Right lung (tissue), 10 donors: ENCODE measurements at places on chromosomes 16 and 17. TPM values are rescaled to one million over a fixed set of nuclear protein-coding genes. Genes with fewer than 3 reads are reported as not detected.

Gene TP53TG3F
- not detected for polyA plus RNA-seq

Gene ITGAD
- polyA plus RNA-seq: not detected

Gene PABPN1L
- polyA plus RNA-seq: not detected

Gene TMEM88
- polyA plus RNA-seq: 17.3 TPM

Gene ZNF423
- polyA plus RNA-seq: 29.9 TPM

Gene FSCN2
- 2.0 TPM for polyA plus RNA-seq

Gene CYBC1
- polyA plus RNA-seq: 48.9 TPM

Gene GP1BA
- polyA plus RNA-seq: 3.5 TPM

Gene SCGB1C2
- polyA plus RNA-seq: not detected

Gene CCDC78
- 13.0 TPM for polyA plus RNA-seq

Gene ZFHX3
- 20.7 TPM for polyA plus RNA-seq

Gene CACNG3
- not detected for polyA plus RNA-seq

Gene HS3ST4
- not detected for polyA plus RNA-seq

Gene NTHL1
- 41.2 TPM for polyA plus RNA-seq

Gene PIRT
- 0.05 TPM for polyA plus RNA-seq

Gene CLEC10A
- 3.4 TPM for polyA plus RNA-seq

Gene MAPT
- polyA plus RNA-seq: 7.1 TPM

Gene KRT12
- 0.13 TPM for polyA plus RNA-seq

Gene CES3
- polyA plus RNA-seq: 4.2 TPM

Gene SLC2A4
- 2.7 TPM for polyA plus RNA-seq

Gene CPHXL2
- polyA plus RNA-seq: not detected

Gene SYCE1L
- 3.5 TPM for polyA plus RNA-seq

Gene LPCAT2
- polyA plus RNA-seq: 20.4 TPM

Gene TMEM114
- polyA plus RNA-seq: not detected

Gene TEKT5
- 0.30 TPM for polyA plus RNA-seq

Gene IRX5
- polyA plus RNA-seq: 31.6 TPM

Gene ANTKMT
- 11.9 TPM for polyA plus RNA-seq

Gene GUCY2D
- polyA plus RNA-seq: not detected

Gene DDX52
- polyA plus RNA-seq: 28.4 TPM

Gene CRYM
- 1.3 TPM for polyA plus RNA-seq

Gene SRCAP
- 34.8 TPM for polyA plus RNA-seq

Gene CDRT15
- polyA plus RNA-seq: 1.3 TPM

Gene SDR42E2
- 0.14 TPM for polyA plus RNA-seq

Gene B4GALNT2
- 0.76 TPM for polyA plus RNA-seq

Gene ASPA
- 67.4 TPM for polyA plus RNA-seq

Gene OTOA
- 0.26 TPM for polyA plus RNA-seq

Gene CPNE7
- polyA plus RNA-seq: 0.36 TPM

Gene HOXB8
- polyA plus RNA-seq: 0.60 TPM

Gene FNDC8
- 0.22 TPM for polyA plus RNA-seq

Gene TMC7
- polyA plus RNA-seq: 3.4 TPM

Gene C17orf67
- 3.3 TPM for polyA plus RNA-seq

Gene IRX3
- polyA plus RNA-seq: 53.1 TPM

Gene MRC2
- polyA plus RNA-seq: 69.9 TPM

Gene FADS6
- 0.12 TPM for polyA plus RNA-seq
